ENCODE measurements at places on chromosomes 13 and 19.

DNA sequence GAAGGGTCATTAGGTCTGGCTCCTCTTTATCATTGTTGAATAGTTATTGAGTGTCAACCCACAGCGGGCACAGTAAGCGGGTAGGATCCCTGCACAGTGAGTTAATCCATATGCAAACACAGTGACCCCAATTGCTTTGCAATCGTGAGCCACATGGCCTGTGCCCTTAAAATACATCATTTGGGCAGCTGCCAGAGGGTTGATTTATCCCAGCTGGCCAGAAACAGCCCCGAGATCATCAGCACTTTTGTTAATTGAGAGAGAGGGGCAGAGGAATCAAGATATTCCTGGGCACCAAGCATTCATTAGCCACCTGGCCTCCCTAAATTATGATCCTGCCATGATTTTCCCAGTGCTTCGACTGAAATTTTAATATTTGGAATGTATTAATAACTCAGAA, 9.8 kb upstream of the CNMD start:
- DNase-seq, result no peak

GRCh38 chr13:25840931-25841330, 210.9 kb downstream of the SHISA2 start:
- no peak for DNase-seq

- peak; percentile 54 for DNase-seq
Observed at GRCh38 chr19:4533835-4534424, 1.1 kb downstream of the PLIN5 start.

DNA sequence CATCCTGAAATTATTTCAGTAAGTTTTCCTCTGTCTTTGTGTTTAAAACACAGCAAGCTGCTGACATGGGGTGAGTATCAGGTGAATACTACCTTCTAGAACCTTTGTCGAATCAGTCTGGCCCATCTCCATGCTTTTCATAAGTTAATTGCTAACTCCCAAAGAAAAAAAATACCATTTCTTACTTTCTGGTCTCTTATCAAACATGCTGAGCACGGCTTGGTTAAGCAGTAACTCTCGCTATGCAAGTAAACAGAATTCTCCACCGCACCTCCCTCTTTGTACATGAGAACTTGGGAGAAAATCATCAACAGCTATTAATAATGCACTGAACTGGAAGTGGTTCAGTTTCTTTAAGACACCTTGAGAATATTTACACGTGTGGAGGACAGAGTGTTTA, 88.6 kb downstream of the FGF9 start:
- no peak for DNase-seq

DNA sequence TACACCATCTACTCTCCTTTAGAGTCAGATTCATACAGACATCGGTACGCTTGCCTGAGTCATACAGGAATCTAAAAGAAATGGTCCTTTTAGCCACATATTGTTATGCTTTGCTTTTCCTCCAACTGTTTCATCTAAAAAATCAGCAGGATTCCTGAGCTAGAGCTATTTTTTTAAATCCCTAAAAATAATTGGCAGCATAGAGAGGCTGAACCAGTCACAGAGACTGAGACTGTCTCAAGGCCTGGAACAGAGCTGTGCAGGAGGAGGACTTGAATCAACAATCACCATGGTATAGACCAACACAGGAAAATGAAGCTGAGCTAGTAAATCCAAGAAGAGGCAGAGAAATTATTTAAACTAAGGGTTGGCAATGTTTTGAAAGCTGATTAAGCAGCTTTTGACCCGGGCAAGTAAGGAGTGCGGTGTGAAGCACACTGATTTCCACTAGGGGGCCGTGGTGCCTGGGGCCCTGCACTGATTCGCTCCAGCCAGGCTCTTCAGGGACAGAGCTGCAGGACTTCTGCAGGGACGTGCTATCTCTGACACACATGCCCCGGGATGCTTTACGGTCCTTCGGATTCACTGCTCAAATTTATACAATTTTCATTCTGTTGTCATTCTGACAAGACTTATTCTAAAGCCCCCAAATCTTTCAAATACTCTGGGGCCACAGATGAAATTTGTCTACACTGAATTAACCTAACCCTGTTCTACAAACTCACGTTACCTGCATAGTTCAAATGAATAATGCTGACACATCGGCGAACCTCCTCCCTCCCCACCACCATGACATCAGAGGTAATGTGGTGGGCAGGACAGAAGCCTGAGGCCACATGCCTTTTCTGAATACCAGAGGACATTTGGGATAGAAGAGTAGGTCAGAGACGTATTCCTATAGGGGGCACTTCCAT, 87.6 kb upstream of the SLC15A1 start:
- DNase-seq, result peak; percentile 20

DNA sequence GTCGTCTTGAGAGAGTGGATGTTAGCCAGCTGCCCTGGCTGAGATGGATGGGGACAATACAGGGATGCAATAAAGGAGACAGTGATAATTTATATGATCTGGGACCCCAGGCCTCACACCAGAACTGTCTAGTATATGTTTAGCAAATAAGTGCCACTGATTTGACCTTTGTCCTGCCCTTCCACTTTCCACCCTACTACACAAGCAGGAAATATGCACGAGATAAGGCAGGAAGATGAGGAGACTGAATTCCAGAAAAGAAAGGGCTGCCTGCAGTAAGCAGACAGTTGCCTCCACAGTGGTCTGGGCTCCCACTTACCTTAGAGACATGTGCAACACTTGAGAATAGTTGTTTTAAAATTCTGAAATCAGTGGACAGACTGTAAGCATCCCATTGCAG, 80.2 kb upstream of the ZNF91 start:
- DNase-seq, result no peak

GRCh38 chr13:98285852-98286594, 109.0 kb upstream of the RNF113B start:
- DNase-seq, result no peak

DNA sequence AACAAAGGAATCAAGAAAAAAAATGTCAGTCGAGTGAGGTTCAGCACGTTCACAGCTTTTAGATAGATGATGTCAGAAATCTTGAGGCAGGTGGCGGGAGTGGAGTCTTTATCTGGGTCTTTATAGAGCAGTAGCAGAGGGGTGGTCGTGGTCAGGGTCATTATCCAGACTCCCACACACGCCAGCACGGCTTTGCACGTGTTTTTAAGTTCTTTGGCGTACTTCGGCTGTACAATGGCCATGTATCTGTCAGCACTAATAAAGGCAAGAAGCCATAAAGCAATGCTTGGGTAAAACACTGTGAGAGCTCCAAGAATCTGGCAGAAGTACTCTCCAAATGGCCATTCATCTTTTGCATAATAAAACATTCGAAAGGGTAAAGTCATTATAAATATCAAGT, 2.9 kb downstream of the GPR18 start:
- no peak for DNase-seq

DNA sequence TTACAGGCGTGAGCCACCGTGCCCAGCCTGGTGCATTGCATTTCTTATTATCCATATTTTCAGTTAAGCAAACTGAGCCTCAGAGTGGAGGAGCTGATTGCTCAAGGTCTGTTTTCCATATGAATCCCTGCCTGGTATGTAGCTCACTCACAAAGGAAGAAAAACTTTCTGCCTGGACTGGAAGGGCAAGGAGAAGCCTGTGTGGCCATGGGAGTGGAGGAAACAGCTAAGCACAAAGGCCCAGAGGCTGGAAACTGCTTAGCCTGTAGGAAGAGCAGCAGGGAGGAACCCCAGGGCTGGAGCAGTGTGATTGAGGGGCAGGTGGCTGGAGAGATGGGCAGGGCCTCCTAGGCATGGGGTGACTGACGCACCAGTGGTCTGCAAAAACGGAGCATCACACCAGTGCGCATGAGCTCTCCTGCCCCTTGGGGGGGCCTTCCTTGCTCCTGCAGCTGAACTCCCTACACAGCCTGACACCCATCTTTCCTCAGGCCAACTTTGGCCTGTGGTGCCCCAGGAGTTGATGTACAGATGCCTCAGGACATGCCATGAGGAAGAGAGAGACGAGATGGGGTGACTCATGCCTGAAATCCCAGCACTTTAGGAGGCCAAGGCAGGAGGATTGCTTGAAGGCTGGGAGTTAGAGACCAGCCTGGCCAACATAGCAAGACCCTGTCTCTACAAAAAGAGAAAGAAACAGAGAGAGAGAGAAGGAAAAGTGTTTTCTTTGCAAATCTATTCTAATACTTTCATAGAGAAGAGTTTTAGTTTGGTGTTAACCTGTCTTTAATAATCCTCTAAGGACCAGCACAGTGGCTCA, 2.8 kb upstream of the HNRNPM start:
- DNase-seq, result no peak

DNA sequence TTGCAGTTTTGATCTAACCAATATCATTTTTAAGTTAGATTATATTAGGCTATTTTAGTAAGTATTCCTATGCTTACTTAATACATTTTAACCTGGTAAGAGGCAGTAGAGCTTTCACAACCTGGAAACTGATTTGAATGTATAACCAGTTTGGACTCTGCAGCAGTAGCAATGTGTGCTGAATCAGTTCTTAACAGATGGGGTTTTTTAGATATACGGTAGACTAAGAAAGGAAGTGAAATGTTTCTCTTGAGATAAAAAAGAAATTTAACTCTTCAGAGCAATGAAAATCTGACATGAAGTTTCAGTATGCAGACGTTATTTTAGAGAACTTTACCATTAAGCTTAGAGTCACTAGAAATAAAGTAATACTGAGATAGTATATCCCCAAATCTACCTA, 2.7 kb downstream of the NBEA start:
- DNase-seq, result no peak

DNA sequence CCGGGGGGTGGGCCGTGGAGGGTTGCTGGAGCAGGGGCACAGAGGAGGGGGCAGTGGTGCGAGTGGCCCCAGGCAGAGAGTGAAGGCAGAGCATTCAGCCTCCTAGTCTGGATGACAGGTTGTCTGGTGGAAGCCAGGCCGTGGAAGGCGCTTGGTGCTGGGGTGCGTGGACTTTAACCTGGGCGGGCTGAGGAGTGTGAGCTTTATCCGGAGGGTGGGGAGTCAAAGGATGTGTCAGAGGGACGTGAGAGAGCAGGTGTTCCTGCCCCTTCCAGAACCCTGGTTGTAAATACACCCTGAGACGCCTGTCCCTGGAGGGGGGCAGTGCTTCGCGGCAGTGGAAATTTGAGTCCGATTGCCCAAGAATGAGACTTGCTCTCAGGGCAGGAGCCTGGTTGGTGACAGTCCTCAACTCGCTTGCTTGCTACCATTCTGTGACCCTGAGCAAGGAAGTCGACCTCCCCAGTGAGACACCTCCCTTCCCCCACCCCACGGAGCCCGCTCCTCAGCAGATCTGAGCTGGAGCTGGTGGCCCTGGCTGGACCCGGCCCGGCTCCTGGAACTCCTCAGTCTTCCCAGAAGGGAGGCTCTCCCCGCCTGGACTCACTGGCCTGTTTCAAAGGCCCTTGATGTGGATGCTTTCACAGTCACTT, 2.3 kb downstream of the SPPL2B start:
- DNase-seq, result peak; percentile 84

DNA sequence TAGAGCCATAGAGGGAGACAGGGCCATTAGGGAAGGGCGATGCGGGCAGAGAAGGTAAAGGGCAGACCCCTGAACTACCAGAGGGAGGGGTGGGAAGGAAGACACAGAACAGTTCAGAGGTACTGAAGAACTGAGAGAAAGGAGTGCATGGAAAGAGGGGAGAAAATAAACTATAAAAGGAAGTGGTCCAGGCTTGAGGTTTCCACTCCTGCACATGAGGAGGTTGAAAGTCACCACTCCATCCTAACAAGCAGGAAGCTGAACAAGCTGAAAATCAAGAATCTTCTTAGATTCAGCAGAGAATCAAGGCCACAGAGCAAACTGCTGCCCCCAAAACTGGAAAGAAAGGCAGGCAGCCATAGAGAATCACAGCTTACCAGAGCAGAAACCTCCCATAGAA, 45.1 kb downstream of the MIPEP start:
- DNase-seq, result no peak

GRCh38 chr13:23325191-23325590, 108.3 kb downstream of the SACS start:
- DNase-seq, result peak; percentile 16

DNA sequence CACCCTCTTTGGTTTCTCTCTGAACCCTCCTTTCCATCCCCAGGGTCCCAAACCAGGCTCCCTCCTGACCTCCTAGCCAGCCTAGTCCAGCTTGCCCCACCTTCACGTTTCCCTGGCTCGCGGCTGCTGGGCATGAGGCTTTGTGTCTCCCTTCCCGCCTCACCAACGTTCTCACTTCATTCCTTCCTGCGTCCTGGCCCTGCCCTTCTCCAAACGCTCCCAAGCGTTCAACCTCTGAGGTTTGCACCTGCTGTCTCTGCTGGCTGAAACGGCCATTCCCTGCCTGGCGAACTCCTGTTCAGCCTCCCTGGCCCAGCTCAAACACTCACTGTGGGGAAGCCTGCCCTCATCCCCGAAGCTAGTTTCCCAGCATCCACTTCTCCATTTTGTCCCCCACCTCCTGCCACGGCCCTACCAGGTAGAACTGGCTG, 12.4 kb downstream of the EPS8L1 start:
- DNase-seq, result no peak

DNA sequence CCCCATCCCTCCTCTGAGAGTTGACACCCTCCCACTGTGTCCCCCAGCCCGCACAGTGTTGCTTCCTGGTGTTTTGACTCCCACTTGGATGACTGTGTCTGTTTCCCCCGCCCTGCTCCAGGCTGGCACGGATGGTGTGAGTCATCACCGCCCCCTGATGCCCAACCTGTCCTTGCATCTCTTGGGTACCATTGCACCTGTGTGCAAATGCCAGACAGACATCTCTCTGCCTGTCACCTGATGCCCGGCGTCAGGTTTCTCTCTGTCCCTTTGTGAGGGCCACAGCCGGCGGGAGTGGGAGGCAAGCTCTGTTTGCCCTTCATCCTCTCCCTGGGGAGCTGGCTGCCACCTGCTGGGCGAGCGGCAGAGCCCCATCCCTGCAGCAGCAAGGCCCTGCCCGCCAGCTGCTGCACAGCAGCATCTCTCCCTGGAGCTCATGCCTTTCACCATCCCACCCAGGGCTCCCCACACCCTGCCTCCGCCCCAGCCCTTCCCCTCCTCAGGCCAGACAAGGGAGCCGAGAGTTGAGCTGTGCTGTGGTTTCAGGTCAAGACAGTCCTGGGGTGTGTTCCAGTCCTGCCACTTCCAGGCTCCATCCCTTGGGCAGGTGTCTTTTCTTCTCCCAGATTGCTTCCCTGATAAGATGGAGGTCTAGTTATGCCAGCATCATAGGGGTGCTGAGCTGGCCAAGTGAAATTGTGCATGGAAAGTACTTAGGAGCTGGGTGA, 29.7 kb downstream of the NKPD1 start:
- no peak for DNase-seq

GRCh38 chr19:3133793-3134116, 2.1 kb upstream of the GNA15 start:
- DNase-seq, result no peak

DNA sequence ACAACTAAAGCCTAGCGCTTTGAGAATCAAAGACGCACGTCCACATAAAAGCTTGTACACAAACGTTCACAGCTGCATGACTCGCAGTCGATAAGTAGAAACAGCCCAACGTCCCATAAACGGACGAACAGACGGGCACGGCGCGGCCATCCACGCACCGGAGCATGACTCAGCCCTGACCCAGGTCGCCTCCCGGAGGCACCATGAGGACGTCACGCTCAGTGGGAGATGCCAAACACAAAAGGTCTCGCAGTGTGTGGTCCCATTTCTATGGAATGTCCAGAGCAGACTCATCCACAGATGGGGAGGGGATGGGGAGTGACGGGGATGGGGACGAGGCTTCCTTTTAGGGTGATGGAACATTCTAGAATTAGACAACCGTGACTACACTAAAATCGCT, 9.4 kb downstream of the POLRMT start:
- DNase-seq, result no peak

Measured in gastrocnemius medialis (tissue), 4 donors.